CD4-positive, alpha-beta T cell (primary cell): ENCODE measurements at places on chromosomes 1 and 21.

DNA sequence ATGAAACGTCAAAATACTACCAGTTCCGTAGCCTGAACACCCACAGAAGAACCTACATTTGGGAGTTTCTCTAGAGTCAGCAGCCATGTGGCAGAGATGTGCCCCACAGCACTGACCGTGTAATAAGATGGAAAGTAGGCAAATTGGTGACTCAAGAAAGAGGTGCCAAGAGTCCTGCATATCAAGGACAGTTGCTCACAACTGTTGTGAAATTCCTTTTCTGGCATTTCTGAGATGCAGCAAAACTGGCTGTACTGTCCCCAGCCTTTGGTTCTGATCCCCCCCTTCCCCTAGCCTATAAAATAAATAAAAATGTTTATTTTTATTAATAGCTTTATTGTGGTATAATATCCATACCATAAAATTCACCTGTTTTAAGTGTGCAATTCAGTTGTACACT is 324.0 kb downstream of the PCP4 start:
- DNase-seq = no peak

DNA sequence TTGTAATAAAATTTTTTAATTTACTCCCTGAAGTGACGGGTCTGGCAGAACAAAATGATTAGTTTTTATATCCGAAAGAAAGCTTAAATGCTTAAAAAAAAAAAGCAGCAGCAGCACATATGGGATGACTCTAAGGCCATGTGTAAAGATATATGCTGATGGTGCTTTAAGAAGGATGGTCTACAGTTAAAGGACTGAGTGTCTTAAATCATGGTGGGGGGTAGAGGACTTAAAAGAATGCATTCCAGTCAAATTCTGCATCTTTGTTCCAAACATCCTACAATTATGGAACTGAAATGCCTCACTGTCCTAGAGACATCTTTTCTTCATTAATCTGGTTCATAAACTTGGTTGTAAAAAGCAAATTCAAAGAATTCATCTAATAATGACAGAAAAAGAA is 7.0 kb downstream of the KDM5B start:
- DNase-seq = no peak

DNA sequence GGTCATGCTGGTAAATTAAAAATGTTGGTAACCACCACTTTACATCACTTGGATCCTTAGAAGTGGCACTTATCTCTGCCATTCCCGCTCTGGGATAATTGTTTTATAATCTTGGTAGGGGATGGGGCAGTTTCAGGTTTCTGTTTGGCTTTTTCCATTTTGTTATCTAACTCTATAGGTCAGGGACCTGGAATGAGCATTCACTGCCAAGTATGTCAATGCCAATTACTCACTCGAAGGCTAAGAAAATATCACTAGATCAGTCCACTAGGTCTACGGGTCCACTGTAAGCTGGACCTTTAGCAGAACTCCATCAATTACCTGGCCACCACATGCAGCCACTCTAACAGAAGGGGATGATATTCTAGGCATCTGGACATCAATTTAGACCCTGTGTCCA is 4.5 kb upstream of the DIP2A start:
- DNase-seq = no peak

- no peak for DNase-seq
Measured at GRCh38 chr1:232868793-232869491, 63.7 kb downstream of the MAP10 start.

DNA sequence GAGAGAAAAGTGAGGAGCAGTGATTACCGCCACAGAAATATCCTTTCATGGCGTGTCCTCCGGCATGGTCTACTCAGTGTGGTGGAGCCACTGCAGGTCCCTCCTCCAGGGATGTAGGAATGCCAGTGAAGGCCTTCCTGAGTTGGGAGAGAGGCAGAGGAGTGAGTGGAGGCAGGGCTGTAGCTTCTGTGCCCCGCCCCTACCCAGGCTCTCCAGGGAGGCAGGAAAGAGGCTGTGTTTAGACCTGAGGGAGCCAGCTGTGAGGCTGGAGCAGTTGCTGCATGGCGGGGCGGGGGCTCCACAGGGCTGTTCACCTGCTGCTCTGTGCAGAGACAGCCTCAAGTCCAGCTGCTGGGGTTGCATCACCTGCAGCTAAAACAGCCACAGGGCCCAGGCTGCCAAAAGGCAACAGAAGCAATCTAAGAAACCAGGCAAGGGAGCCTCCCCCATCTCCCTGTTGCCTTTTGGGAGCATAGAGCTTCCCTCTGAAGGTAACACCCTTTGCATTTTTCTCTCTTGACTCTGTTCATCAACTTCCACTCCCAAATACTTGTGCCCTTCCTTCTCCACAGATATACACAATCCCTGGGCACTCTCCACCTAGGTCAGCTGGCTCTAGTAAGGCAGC is 801 bp upstream of the ANXA9 start:
- DNase-seq = no peak

- DNase-seq = no peak
Measured at GRCh38 chr1:80534606-80535360, 1266.0 kb upstream of the ADGRL2 start.

- no peak for DNase-seq
Measured at GRCh38 chr1:14606632-14607031, 8.1 kb downstream of the KAZN start.

GRCh38 chr1:51302746-51303145 is 27.6 kb downstream of the TTC39A start:
- no peak for DNase-seq

GRCh38 chr1:226674892-226675714 is 64.0 kb downstream of the ITPKB start:
- DNase-seq = peak; percentile 77

- no peak for DNase-seq
Measured at GRCh38 chr1:228013131-228013934, 6.5 kb downstream of the WNT3A start.

DNA sequence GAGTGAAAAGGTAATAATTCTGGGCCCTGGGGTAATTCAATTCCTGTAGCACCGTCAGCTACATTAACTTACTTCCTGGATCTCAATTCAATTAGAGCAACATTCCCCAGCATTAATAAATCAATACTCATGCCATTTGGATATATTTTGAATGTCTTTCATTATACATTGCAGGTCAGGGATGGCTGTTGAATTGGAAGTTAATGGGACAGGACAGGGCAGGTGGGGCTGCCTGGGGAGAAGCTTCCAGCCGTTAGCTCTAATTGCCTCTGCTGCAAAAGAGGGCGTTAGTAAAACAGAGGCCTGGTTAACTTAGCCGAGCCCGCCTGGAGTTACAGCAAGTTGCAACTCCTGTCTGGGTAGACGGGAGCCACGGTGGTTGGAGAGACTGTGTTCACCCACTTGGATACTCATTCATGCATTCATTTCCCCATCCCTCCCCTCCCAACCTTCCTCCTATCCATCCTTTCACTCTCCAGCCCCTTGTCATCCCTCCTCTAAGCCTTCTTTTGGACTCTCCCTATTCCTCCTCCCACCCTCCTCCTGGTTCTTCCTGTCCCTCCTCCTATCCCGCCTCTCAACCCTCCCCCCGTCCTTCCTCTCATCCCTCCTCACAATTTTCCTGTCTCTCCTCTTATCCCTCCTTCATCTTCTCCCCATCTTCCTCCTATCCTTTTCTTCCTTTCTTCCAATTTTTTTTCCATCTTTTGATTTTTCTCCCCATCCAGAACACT is 137.6 kb upstream of the RUNX3 start:
- no peak for DNase-seq

DNA sequence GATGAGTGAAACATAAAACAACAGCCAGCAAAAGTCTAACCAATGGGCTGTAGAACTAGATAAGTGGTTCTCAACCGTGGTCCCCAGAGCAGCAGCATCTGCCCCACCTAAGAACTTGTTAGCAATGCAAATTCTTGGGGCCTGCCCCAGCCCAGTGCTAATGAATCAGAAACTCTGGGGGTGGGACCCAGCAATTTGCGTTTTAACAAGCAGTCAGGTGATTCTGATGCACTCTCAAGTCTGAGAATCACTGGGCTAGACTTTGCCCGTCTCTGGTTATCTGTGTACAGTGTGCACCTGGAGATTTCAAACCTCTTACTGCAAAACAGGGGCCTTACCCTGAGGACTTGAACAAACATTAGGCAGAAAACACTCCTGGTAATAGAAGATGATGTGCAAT is 66.5 kb downstream of the PLXNA2 start:
- no peak for DNase-seq

DNA sequence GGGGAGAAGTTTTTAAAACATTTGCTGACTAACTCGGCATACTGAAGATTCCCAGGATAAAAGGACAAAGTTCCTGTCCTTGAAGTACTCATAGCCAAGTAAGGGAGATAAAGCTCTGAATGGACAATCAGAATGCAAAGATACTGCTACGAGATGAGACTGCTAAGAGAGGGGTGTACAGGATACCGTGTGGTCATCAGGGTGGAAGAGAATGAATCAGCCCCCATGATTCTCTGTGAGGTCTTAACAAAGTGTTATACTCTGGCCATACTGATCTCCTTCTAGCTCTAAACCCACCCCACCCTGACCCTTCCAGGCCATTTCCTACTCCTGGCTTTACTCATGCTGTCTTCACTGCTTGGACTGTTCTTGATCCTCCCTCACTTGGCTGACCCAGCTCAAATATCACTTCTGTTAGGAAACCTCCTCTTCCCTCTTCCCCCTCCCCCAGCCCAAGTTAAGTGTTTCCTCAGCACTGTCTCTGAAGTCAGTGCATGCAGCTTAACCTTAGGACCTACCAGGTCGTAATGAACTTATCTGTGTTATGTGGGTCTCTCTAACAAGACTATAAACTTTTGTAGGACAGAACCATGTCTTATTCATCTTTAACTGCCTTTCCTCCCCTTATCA is 15.8 kb upstream of the MAGOH start:
- DNase-seq = no peak

DNA sequence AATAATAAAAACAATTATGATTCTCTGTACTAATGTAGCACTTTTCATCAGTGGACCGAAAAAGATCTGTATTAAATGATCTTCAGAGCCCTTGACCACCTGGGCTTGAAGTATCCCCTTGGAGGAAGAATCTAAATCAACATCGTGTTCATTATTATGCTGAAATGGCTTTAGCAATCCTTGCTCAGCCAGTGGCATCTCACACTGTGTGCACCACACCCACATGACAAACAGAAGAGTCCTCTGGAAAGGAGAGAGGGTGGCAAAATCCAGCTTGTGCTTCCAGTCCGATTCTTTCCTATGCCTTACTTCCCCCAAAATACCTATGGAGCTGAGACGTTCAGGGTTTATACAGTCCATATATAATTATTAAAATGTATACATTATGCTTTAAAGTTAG is 318.5 kb upstream of the RUNX1 start:
- no peak for DNase-seq

- no peak for DNase-seq
Measured at GRCh38 chr1:3545363-3546047, 65.8 kb downstream of the MEGF6 start.

DNA sequence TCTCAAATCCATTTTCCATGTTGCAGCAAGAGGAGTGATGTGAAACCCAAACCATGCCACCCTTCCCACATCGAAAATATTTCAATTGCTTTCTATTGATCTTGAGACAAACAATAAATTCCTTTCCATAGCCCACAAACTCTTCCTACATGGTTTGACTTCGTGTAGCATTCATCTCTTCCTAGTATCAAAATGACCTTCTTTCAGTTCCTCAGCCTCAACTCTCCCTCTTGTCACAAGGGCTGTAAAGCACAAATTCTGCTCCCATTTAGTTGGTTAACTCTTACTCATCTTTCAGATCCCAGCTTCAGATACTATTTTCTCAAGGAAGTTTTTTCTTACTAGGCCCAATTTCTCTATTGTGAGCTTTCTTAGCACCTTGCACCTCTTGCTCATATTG is 99.0 kb downstream of the ZNF281 start:
- DNase-seq = no peak

GRCh38 chr1:27015260-27015659 is 2.6 kb upstream of the TENT5B start:
- no peak for DNase-seq

DNA sequence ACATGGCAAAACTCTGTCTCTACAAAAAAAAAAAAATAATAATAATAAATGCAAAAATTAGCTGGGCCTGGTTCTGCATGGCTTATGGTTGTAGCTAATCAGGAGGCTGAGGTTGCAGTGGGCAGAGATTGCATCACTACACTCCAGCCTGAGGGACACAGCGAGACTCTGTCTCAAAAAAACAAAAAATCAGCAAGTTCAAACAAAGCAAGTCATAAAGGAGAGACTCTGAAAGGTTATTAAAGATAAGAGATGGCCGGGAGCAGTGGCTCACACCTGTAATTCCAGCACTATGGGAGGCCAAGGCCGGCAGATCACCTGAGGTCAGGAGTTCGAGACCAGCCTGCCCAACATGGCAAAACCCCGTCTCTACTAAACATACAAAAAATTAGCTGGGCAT is 28.8 kb downstream of the COP1 start:
- no peak for DNase-seq

DNA sequence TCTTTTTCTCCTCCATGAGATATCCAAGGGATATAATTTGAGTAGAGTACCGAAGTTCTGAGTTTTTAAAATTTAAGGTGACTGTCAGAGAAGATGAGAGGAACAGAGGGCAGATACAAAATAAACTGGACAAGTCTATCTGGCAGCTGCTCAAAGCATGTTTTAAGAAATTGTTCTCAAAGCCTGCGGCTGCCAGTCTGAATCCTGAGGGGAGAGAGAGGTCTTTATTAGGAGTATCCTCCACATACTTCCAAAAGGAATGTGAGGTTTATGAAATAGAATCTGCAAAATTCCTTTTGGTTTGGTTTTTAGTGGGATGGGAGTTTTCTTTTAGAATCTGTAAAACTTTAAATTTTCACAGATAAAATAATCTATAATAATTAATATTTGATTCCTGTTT is 41.3 kb downstream of the TTC13 start:
- DNase-seq = no peak

- no peak for DNase-seq
Measured at GRCh38 chr1:47174656-47175020, 15.2 kb downstream of the PDZK1IP1 start.

- DNase-seq = no peak
Measured at GRCh38 chr1:93518516-93518915, 70.6 kb downstream of the FNBP1L start.

- peak; percentile 46 for DNase-seq
Measured at GRCh38 chr21:29436143-29436542, 137.4 kb downstream of the BACH1 start.

- DNase-seq = no peak
Measured at GRCh38 chr1:112881742-112882127, 74.3 kb downstream of the SLC16A1 start.

GRCh38 chr1:55645270-55645669 is 430.1 kb upstream of the USP24 start:
- no peak for DNase-seq

DNA sequence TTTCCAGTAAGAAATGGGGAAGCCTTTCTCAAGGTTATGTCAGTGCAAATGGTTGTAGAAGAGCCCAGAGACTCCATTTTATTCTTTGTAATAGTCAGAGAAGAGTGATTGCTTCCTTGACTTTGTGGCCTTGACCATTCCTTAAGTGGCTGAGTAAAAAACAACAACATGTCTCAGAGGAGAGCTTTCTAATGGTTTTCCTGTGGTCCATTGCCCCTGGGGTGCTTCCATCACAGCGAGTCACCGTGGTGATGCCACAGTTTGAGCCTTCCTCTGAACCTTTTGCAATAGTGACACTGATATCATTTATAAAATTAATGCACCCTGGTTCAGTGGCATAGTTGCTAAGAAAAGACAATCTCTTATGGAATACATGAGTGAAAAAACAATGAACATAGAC is 38.6 kb downstream of the PAPPA2 start:
- no peak for DNase-seq

GRCh38 chr1:226870401-226871279 is at the start of gene PSEN2:
TSS of gene PSEN2 (plus strand) at chr1:226870616. CDS start at chr1:226881908, 11,292 bp downstream.
- peak; percentile 56 for DNase-seq

GRCh38 chr1:237386362-237387143 is 344.6 kb downstream of the RYR2 start:
- DNase-seq = no peak
